GM13977 (cell line): ENCODE measurements at places on chromosomes 7 and 10.

DNA sequence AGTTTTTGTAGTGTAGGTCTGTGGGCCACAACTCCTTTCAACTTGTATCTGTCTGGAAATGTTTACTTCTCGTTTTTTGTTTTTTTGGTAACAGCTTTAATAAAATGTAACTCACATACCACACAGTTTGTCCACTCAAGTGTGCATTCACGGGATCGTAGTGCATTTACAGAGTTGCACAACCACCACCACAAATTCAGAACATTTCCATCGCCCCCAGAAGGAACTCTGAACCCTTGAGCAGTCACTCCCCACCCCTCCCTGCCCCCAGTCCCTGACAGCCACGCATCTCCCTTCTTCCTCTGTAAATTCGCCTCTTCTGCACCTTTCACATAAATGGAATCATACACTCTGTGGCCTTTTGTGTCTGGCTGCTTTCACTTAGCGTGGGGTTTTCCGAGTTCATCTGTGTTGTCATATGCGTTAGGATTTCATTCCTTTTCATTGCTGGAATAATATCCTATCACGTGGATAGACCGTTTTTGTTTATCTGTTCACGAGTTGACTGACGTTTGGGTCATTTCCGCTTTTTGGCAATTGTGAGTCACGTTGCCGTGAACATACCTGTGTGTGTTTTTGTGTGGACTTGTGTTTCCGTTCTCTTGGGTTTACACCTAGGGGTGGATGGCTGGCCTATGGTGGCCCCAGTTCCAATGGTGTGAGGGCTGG, 10.3 kb downstream of the JAKMIP3 start:
- DNase-seq = no peak

- peak; percentile 73 for DNase-seq
Measured at GRCh38 chr7:30027065-30027456, 559 bp upstream of the FKBP14 start.

DNA sequence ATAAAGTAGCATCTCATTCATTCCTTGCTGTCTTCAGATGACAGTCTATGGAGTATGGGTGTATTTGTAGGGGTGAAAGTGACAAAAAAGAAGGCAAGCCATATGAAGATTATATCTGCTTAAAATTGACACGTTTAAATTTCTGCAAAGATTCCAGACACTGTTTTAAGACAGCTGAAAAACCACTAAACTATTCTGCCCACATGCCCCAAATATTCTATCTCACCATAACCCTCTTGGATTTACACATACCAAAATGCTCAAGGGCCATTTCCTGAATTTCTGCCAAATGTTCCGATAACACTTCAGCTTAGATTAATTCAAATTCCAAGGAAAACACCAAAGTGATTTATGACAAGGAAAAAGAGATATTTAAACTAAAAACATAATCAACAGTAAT, 99.9 kb upstream of the IL6 start:
- no peak for DNase-seq

DNA sequence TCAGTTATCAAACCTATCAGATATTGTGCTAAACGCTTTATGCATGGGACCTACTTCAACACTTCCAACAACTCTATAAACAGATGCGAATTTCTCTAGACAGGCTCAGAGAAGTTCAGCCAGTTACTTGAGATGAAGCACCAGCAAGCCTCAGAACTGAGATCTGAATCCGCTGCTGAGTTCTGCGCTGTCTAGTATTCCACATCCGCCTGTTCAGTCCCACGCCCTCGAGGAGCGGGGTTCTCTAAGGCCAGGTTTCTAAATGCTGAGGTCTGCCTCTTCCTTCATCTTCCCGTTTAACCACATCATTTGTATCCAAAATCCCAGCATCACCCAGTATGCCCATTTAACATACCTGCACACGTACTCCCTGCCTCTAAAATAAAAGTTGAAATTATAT, 297.8 kb upstream of the ZNF32 start:
- no peak for DNase-seq

DNA sequence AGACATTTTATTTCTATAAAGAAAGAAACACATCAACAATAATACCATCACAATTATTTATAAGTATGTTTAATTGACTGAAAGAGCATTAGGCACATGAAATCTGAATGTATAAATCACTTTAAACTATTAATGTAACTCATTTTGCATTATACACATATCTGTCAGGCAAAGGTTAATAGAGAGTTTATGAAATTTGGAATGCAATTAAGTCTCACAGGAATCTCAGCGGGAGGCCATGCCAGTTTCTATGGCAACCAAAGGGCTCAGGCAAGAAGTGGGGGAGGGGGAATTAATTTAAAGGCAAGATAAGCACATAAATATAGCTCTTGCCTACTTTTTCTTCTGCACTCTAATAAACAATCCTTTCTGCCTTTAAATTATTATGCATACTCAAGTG, 152.6 kb downstream of the SLC16A9 start:
- no peak for DNase-seq

- DNase-seq = no peak
Measured at GRCh38 chr10:44801383-44802327, 109.5 kb upstream of the TMEM72 start.
